Melanocyte of skin (primary cell): ENCODE measurements at places on chromosomes 5 and 9. TPM values are rescaled to one million over a fixed set of nuclear protein-coding genes. Genes with fewer than 3 reads are reported as not detected.

Gene REEP5
- total RNA-seq: 34.4 and 61.4 TPM in 2 replicates

Gene PCDHGA6
- 2.1 and 4.7 TPM in 2 replicates for total RNA-seq

Gene COL27A1
- total RNA-seq: 9.0 and 15.0 TPM in 2 replicates

Gene CDC20B
- total RNA-seq: not detected in 2 replicates

Gene CNTNAP3B
- 1.7 and 16.4 TPM in 2 replicates for total RNA-seq

Gene BARHL1
- total RNA-seq: not detected in 2 replicates

Gene ZDHHC12
- total RNA-seq: 36.5 and 38.5 TPM in 2 replicates

Gene TRAF1
- total RNA-seq: 1.8 and 3.4 TPM in 2 replicates

Gene TOR1B
- total RNA-seq: 17.9 and 19.6 TPM in 2 replicates

Gene NTMT1
- 22.2 and 27.5 TPM in 2 replicates for total RNA-seq

Gene IFNA21
- total RNA-seq: not detected in 2 replicates

Gene MED7
- total RNA-seq: 10.0 and 16.8 TPM in 2 replicates

Gene OR1K1
- not detected in 2 replicates for total RNA-seq

Gene HSPA5
- 65.7 and 86.9 TPM in 2 replicates for total RNA-seq

Gene IL4
- not detected in 2 replicates for total RNA-seq

Gene EGFL7
- total RNA-seq: 5.9 and 15.3 TPM in 2 replicates

Gene TAF1L
- total RNA-seq: under 0.01 TPM in 1 of 2 replicates, not detected in the other

Gene KIAA1958
- 1.5 and 1.7 TPM in 2 replicates for total RNA-seq

Gene GGTA1
- not detected in 2 replicates for total RNA-seq

Gene AHRR
- total RNA-seq: 41.0 and 47.6 TPM in 2 replicates

Gene ANKDD1B
- 0.33 and 0.46 TPM in 2 replicates for total RNA-seq

Gene ZNF300
- total RNA-seq: 3.5 and 5.0 TPM in 2 replicates

Gene LCP2
- 0.31 and 0.67 TPM in 2 replicates for total RNA-seq

Gene PCDHGA9
- total RNA-seq: 1.00 and 1.5 TPM in 2 replicates

Gene SH3TC2
- 22.0 and 28.7 TPM in 2 replicates for total RNA-seq

Gene TMEM250
- total RNA-seq: 34.1 and 51.3 TPM in 2 replicates

Gene PCDHAC2
- total RNA-seq: not detected in 2 replicates

Gene ERP44
- 10.0 and 15.3 TPM in 2 replicates for total RNA-seq
